ENCODE measurements at places on chromosomes 13 and 19.
A peak's percentile ranks its signal among the peaks of the same experiment; 100 is the strongest.

DNA sequence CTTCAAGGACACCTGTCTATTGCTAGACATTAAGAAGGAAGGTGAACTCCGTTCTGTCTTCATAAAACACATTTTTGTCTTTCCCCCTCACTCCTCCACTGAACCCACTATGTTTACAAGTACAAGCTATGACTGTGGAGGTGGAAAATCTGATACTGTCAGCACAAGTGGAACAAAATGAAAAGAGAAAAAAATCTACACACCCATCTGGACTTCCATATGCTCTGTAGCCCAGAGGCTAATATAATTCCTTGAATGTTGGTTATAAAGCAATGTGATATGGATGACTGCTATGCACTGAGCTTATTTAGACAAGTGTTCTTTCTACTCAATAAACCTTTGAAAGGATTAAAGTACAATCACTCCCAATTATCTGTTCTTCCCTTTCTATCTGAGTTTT is 713.5 kb downstream of the DIAPH3 start:
- no peak for DNase-seq

GRCh38 chr19:6837525-6837924 is 49.9 kb upstream of the ADGRE1 start:
- no peak for DNase-seq

GRCh38 chr19:4375164-4376027 is 25.0 kb downstream of the SH3GL1 start:
- no peak for DNase-seq

DNA sequence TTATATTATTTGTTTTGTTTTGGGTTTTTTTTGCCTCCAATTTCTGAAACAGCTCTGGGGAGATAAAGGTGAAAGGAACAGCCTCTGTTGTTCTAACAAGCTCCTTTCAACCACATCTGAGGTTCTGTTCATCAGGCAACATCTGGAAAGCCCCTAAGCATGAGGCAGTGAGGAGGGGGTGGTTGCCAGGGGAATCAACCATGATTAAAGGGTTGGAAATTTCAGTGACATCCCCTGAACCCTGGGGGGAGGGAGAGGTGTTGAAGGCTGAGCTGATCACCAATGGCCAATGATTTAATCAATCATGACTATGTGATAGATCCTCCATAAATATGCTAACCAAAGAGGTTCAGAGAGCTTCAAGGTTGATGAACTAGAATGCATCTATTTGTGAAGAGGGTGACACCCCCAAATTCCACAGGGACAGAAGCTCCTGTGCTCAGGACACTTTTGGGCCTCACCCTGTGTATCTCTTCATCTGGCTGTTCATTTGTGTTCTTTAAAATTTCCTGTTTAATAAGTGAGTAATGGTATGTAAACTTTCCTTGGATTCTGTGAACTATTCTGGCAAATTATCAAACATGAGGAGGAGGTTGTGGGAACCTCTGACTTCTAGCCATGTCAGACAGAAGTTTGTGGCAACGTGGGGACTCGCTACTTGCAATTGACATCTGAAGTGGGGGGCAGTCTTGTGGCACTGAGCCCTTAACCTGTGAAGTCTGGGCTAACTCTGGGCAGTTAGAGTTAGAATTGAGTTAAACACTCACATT is 221.3 kb downstream of the NHLRC3 start:
- DNase-seq, result no peak

GRCh38 chr19:45417151-45417550 is 6.6 kb downstream of the ERCC1 start:
- DNase-seq, result no peak

GRCh38 chr13:51783428-51784094 is 20.4 kb downstream of the DHRS12 start:
- DNase-seq, result no peak

DNA sequence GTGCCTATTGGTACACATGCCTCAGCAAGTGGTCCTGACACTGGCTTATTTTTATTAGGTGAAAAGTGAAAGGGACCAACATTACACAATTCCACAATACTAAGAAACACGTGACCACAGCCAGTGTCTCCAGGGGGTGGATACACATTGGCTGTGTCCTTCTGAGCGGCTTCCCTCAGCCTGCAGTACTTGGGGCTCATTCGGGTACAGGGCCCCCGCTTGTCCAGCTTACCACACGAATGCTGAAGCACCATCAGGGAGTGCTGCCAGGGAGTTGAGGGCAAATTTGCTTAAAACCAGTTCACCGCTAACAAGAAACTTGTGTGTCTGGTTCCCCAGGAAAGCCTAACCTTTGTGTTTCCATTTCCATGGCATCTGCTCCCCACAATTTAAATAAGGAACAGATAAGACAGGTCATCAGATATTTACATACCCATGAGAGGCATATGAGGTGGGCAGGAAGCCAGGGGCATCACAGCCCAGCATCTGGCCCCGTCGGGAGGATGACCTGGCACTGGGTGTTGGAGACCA is 23.3 kb downstream of the PBX4 start:
- no peak for DNase-seq

- no peak for DNase-seq
Observed at GRCh38 chr13:25447396-25447795, 75.6 kb downstream of the ATP8A2 start.

DNA sequence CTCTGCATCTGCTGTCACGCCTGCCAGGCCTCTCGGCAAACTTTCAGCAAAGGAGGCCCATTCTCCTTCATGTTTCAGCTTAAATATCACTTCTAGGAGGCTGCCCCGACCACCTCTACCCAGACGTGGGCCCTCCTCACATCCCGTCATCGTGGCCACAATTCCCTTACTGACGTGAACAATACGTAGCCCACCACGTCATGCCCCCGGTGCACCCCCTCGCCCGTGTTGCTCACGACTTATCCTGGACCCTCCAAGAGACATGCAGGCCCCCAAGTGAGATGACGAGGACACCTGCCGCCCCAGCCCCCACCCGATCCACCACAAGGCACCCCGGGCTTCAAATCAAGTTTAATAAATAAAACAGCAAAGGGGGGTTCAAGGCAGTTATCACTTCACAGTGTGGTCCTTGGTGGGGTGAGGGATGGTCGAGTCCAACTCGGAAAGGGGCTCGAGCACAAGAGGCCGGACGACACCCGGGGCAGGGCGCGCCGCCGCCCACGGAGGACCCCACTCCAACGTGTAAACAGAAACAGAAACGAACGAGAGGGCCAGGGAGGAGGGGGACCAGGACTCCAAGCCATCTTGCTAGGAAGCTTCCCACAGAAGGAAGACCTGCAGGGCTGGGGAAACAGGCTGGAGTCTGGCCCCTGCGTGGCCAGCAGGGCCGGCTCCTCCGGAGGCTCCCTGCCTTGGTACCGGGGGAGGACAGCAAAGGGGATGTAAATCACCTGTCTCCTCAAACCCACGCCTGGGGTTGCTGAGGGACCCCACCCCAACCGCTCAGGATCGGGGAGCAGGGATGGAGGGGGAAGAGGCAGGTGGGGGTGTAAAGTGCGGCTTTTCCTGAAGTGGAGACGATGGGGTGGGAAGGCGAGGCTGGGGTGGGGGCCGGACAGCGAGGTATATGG is 14.3 kb upstream of the PLPP2 start:
- DNase-seq, result no peak

DNA sequence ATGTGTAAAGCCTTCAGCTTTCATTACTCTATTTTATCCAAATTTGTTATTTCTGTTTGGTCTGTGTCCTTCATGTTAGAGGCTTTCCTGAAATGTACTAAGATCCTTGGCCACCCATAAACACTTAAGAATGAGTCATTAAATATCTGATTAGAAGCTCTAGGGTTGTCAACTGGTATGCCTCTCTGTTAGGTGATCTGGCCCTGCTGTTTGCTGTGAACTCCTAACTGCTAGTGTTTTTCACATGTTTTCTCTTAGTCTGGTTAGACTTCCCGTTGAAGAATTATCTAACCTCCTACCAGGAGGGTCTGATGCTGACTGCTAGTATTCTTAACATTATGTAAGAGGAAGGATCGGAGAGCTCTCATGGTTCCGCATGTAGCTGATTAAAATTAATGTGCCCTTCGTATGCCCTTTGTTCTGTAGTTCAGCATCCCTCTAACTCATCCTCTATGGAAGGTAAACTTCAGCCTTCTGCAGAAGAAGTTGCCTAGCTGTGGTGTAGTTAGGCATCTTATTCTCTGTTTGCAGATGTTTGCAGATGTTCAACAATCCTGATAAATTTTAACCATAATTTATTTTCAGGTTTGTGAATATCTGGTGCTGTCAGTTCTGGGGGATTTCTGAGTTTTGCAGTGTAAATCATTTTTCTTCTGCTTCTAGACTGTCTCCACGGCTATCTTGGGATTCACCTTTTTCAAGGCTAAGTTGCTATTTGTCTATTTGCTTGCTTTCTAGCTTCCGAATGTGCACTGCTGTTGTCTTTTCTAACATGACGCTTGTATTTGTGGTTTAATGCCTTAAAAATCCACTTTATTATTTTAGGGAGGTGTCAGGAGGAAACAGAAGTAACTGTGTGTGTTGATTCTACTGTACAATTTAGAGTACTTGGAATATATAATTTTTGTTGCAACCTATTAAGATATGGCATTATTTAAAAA is 207.2 kb upstream of the SPRY2 start:
- no peak for DNase-seq

DNA sequence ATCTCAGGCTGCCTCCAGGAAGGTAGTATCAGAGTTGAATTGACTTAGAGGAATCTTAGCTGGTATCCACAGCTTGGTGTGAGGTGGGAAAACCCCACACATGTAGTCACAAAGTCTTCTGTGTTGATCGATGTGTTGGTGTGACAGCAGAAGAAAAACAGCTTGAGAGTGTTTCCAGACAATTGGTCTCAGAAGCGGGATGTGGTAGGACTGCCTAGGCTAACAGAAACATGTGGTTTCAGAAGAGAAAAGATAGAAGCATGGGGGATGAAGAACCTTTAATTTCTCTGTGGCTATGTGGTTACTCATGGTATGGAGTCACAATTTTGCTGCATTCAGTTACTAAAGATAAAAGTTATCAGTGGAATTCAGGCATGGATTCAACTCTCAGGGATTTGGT is 134.7 kb upstream of the SLITRK5 start:
- DNase-seq, result no peak

DNA sequence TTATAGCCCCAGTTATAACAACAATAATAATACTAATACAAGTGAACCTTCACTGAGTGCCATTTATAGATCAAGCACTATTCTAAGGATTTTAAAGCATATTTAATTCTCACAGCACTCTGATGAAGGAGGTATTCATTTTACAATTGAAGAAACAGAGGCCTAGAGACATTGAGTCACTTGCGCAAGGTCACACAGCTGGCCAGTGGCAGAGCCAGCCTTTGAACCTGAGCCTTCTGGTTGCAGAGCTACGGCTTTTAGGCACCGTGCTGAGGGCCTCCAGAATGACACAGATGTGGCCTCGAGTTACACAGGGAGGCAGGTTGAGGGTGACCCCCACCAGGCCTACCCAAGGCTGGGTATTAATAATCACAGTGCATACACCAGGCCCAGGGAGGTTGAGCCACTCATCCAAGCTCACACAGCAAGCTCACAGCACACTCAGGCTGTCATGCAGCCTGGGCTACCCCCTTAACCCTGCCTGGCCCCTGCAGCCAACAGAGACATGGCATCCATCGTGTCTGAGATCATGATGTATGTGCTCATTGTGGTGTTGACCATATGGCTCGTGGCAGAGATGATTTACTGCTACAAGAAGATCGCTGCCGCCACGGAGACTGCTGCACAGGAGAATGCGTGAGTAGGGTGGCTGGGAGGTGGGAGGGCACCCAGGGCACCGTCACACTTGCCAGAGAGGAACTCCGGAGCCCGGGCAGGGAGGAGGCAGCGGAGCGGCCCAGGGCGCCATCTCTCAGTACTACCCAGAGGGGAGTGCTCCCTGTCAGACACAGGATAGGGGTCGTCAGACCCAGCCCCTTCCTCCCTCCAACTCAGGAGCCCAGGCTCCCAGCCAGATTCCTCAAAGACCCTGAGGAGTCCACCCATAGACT is 2.7 kb upstream of the HPN start:
- no peak for DNase-seq

- DNase-seq, result no peak
Observed at GRCh38 chr13:113650731-113651148, 7.3 kb downstream of the ATP4B start.

- DNase-seq, result no peak
Observed at GRCh38 chr19:45496349-45496953, 396 bp downstream of the RTN2 start.

- DNase-seq, result no peak
Observed at GRCh38 chr19:291561-292280, 518 bp upstream of the PLPP2 start.

DNA sequence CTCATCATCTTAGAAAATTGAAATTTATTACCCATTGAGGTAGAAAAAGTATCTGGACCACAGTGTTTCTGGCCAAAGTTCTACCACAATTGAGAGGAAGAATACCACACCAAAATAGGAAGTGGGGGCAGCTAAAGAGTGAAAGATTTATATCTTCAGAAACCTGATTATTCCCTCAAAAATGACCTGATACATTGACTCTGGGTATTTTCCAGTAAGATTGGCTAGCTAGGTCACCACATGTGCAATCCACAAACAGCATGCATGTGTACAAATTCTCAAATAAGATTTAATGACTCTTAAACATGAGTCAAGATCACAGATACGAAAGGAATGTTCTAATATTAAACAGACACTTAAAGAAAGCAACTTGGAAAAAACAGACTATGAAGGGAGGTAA is 1516.2 kb upstream of the PCDH20 start:
- DNase-seq, result peak; percentile 39

DNA sequence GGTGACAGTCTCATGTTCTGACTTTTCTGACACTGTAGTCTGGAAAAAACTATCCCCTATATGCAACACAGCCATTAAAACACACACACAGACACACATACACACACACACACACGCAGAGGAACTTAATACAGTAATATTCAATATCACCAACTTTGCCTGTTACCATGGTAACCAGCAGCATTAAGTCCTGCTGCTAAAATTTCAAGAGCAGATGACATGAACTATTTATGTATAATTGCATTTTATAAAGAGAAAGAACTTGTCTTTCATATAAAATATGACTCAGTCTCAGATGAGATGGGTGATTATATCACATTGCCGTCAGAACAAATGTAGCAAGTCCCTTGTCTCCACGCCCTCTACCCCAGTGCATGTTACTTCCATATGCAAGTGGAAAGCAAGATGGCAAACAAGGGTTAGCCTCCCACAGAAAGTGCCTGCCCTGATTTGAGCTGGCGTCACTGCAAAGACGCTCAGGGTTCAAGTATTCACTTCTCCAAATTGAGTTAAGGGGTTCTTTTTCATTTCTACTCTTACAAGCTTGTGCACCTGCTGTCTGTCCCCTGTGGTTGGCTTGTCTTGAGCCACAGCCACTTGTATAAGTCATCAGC is 576.8 kb downstream of the UQCRFS1 start:
- no peak for DNase-seq
